ENCODE measurements at places on chromosomes 3 and 15.

GRCh38 chr3:46868287-46868686 lies 5.0 kb upstream of the MYL3 start:
- no peak for DNase-seq

DNA sequence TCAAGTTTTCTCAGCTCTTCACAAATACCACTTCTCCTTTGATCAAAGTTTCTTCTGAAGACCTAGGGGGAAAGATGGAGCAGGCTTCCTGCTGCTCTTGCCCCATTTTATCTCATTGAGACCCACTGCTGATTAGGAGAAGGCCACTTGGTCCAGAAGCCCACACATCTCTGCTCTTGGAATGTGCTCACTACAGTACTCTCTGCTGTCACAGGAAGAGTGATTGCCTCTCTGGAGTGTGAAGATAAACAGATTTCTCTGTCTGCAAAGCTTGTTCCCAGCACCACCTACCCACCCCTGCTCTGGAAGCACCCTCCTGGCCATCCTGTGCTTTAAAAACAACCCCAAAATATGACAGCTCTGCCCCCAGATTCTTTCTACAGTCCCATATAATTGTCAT lies 41.3 kb upstream of the PRTG start:
- no peak for DNase-seq

GRCh38 chr15:58306591-58307312 lies 125.0 kb upstream of the LIPC start:
- no peak for DNase-seq

GRCh38 chr3:127748754-127749327 lies 73.5 kb downstream of the MGLL start:
- DNase-seq, result no peak

DNA sequence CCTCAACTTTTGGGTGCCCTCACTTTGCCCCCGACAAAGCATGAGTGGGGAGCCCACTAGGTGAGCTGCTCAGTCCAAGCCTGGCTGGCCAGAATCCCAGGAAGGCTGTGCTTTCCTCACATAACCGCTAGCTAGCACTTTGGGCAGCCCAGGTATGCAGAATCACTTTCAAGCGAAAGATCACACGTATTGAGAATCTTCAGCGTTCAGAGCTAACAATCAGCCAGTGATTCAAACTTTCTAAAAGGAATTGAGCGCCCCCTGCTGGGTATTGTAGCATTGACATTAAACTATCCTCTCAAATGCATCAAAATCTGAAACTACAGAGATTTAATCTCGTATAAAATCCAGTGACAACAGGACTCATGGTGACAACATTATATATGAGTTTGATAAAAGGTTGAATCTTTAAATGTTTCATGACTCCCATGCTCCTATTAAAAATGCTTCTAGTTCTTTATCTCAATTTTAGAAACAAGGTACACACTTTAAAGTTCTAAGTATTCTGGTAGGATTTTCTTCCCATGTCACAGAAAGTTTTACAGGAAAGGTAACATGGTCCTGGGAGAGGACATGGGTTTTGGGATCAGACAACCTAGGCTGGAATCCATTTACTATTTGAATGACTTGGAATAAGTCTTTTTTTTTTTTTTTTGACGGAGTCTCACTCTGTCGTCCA lies 11.8 kb downstream of the ANAPC13 start:
- peak; percentile 73 for DNase-seq

- no peak for DNase-seq
These were observed 137.7 kb downstream of the BBX start for GRCh38 chr3:107660306-107660976.

- no peak for DNase-seq
These were observed 138.3 kb downstream of the SQOR start for GRCh38 chr15:45773149-45773548.

DNA sequence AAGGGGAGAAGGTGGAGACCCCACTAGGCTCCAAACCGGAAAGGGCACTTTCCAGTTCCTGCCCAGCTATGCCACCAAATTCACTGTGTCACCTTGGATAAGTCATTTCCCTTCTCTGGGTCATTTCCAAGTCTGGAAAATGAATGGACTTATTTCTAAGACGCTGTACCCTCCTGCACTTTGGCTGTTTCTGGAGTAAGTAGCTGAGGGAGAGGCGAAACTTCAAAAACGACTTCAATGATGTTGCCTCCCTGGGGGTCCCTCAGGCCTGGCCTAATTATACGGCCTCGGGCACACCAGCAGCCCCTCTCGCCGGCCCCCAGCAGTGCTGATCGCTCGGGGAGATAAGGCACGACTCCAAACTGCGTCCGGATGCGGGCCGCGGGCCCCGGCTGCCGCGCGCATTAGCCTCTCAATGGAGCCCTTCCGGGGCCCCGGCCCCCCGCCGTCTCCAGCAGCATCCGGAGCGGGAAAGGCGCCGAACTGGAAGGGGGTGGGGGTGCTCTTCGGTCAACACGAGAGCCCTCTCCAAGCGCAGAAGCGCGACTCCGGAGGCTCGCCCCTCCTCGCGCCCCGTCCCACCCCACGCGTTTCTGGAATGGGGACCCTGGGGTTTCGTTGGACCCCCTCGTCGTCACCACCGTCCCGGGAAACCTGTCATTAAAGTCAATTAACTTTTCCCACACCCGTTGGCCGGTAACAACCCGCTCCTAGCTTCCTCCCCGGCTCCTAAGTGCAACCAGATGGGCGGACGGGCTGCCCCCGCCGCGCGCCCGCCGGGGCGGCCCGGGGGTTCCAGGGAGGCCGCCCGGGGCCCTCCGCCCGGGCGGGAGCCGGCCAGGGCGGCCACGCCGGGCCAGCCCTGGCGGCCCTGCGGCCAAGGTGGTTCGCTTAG lies 4.8 kb downstream of the HES1 start:
- peak; percentile 80 for DNase-seq

All from ovary (tissue), 10 donors.